ENCODE measurements at places on chromosomes 1 and 21.

- DNase-seq = peak; percentile 3
Observed at GRCh38 chr1:36609241-36610027, 126.7 kb upstream of the CSF3R start.

- no peak for DNase-seq
Observed at GRCh38 chr1:183033205-183033604, 10.0 kb downstream of the LAMC1 start.

- DNase-seq = no peak
Observed at GRCh38 chr1:243597383-243597782, 252.7 kb downstream of the AKT3 start.

DNA sequence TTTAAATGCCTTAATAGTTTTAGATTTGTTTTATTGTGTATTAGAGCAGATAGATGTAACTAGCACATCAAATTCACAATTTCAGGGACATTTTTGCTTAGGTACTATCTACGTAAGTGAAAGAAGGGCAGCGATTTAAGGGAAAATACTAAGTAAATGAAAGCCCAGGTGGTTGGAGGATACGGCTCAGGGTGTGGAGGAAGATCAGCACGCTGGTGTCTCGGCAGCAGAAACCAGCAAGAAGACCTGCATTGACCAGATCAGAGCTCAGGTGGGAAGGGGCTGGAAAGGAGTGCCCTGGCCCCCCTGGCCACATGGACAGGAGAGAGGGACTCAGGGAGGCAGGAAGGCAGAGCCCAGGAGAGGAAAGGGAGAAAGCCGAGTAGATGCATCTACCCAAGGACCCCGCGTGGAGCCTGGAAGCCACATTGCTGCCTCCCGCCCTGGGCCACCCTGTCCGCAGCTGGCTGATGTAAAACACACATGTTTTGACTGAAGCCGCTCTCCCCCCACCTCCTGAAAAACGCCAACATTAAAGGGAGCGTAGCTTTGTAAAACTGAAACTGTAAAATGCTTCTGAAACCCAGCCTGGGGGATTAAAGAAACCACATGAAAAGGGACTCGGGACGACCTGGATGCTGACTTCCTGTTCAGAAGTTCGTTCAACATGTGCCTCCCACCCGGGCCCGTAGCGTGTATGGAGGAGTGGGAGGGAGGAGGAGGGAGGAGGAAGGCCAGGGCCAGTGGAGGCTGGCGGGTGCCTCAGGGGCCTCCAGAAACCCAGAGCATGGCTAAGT is 72.6 kb upstream of the TARDBP start:
- DNase-seq = no peak

- peak; percentile 47 for DNase-seq
Observed at GRCh38 chr1:51296383-51297357, 33.7 kb downstream of the TTC39A start.

DNA sequence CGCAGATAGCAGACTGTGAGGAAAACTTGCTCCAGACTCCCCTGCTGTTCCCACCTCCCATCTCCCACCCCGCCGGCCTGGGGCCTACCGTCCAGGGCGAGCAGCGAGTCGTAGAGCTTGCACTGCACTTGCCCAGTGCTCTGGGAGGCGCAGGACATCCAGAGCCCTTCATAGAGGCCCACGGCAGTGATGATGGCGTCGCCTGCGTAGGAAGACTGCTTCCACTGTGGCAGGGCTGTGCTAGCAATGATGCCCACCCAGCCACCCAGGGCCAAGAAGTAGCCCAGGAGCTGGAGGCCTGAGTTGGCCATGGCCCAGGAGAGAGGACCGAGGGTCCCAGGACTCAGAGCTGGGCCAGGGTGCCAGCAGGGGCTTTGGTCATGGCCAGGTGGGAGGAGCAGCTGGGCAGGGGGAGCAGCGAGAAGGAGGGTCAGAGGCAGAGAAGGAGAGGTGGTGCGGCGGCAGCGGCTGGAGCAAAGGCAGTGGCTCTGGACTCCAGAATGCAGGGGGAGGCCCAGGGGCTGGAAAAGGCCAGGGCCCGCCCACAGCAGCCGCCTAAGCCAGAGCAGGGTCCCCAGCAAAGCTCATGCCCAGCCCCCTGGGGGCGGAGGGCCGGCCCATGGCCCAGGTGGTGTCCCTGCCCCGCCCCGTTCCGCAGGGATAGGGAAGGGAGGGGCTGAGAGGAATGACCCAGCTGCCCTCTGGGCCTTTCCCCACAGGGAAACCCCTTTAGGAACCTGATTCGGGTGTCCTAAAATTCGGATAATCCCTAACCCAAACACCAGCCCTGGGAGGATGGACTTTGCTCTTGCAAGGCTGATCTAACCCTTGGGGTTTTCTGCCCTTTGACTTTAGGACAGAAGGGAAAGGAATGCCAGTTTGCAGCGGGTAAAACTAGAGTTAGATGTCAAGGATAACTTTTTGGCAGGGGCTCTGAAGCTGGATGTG is at the start of gene CLDN19:
CLDN19 (minus strand) TSS at position 484 of the 948 bp plus-strand sequence; CDS start at position 311, 173 bp downstream.
- DNase-seq = no peak

- DNase-seq = peak; percentile 53
Observed at GRCh38 chr1:40476924-40477677, at the start of gene ZFP69. Gene ZFP69, plus strand, starts transcription at chr1:40477290. Its CDS starts 2,072 bp downstream, at chr1:40479362.

DNA sequence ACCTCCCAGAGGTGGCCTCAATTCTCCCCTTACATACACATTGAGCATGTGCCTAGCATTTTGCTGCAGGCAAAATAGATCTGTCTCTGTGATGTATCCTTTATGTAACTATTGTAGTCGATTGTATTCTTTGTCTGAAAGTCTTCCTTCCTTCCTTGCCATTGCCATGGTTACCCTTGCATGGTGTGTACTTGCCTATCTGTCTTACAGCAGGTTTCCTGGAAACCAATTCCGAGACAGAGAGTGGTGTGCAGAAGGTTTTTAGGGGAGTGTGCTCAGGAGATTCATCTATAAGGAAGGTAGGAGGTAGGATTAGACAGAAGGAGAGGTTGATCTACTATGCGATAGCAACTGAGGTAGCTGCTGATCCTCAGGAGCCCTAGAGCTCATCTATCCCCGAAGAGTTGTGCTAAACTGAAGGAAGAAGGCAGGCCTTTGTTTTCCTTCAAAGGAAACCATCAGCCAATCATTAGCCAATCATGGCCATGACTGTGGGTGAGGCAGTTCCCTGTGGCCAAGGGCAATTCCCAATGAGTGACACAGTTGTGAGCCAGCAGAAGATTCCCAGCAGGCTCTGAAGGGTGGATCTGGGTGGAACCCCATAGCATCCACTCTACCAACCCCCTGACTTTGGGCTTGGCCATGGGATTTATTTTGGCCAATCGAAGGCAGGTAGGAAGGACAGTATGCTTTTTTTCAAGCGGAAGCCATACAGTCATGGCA is 15.0 kb downstream of the CITED4 start:
- no peak for DNase-seq

GRCh38 chr1:107695341-107695740 is 269.6 kb downstream of the VAV3 start:
- no peak for DNase-seq

- peak; percentile 15 for DNase-seq
Observed at GRCh38 chr1:38818175-38818976, 41.2 kb downstream of the RRAGC start.

- DNase-seq = no peak
Observed at GRCh38 chr1:186195377-186195931, 179.6 kb downstream of the TPR start.

All from activated effector memory CD4-positive, alpha-beta T cell treated with Interleukin-2 at 50 U/mL for 16 hours (primary cell).